Astrocyte (in vitro differentiated cells and primary cell): ENCODE measurements at places on chromosomes 3 and 15. TPM values are rescaled to one million over a fixed set of nuclear protein-coding genes. Genes with fewer than 3 reads are reported as not detected.

DNA sequence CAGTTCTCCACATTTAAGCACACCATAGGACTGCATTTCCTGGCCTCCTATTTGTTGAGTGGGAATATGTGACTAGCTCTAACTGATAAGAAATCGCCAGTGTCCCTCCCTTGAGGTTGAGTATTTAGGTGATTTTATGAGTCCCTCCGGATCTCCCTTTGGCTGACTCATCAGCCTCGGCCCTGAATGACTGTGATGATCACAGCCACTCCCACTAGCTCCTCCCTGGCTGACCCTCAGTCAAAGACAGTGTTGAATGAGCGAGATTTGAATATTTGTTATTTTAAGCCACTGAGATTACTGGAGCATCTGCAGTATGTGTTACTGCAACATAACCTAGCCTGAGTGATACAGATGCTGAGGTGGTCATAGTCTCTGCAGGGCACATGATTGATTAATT, 515.3 kb downstream of the EPHB1 start:
- H3K4me3 ChIP-seq, result no peak overlapping the region
- H3K27ac ChIP-seq, result no peak overlapping the region
- no peaks in the 10 kb centered on the region for H3K4me1 ChIP-seq

DNA sequence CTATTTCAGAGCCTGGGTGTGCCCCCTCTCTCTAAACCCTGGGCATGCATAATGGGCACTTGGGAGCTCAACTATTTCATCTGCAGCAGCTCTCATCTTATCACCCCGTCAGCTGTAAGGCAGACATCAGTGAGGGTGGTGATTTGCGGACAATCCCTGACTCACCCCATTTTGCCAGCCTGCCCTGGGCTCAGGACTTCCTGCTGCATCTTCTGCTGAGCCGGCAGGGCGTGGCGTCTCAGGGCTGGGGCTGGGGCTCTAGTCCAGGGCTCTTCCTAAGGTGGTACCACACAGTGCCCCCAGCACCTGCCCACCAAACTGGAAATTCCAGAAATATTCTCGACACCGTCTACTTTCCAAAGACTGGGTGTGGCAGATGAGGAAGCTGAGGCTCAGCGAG, 925 bp upstream of the PSTPIP1 start:
- no peak overlapping the region for H3K27ac ChIP-seq
- no peaks in the 10 kb centered on the region for H3K27me3 ChIP-seq
- DNase-seq, result no peak
- H3K36me3 ChIP-seq, result no peaks in the 10 kb centered on the region

GRCh38 chr15:43552986-43553385, 35.6 kb downstream of the MAP1A start:
- no peaks in the 10 kb centered on the region for H3K4me1 ChIP-seq
- no peak overlapping the region for H3K4me3 ChIP-seq
- H3K27ac ChIP-seq, result no peak overlapping the region
- DNase-seq, result no peak
- H3K27me3 ChIP-seq, result no peaks in the 10 kb centered on the region
- no peaks in the 10 kb centered on the region for H3K36me3 ChIP-seq

- no peak for DNase-seq
- no peaks in the 10 kb centered on the region for H3K27me3 ChIP-seq
- no peaks in the 10 kb centered on the region for H3K36me3 ChIP-seq
These were observed 17.0 kb downstream of the ACAP2 start for GRCh38 chr3:195425849-195426248.

DNA sequence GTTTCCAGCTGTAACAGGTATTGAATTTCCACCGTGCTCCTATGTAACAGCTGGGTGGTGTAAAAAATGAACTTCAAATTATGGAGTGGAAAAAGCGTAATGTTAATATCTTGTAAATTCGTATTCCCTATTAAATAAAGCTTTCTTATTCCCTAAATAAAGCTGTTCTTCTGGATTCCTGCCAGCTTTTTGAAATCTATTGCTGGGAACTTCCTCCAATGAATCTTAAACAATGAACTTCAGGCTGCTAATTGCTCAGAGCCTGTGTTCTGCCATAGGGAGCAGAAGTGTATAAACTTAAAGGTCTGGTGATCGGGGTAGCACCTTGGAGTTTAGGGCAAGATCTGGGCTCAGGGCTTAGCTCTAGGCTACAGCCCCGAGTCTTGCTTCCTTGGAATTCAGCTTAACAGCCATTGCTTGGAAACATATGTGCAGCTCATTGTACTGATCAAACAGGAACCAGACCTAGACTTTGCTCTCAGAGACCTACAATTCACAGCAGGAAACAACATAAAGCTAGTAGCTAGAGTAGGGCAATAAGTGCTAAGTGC, 1.4 kb downstream of the ARL14 start:
- H3K27ac ChIP-seq, result no peak overlapping the region
- no peak overlapping the region for H3K4me3 ChIP-seq
- H3K4me1 ChIP-seq, result peaks cover 15% of the 10 kb centered on the region
- H3K27me3 ChIP-seq, result no peaks in the 10 kb centered on the region
- H3K36me3 ChIP-seq, result no peaks in the 10 kb centered on the region
- no peak for DNase-seq

DNA sequence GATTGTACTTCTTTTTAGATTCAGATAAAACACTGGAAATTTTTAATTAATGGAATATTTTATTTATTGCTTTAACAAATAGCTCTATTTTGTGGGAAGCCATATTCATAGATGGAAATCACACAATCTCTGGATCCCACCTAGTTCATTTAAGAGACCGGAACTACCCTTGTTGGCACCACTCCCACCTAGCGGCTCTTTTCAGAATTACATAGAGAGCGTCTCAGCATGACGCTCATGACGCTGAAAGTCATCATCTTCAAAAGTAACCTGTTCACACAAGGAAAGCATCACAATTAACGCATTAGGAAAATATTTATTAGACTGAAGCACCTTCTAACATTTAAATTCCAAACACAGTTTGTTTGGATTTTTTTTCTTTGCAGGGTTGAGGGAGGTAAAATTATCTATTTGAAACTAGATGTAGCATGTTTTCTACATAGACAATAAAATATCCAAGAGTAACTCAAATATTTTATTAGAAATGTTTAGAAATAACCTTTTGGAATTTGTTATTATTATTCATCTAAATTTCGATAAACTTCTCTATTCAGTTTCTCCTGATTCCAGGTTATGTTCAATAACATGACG, 214.9 kb upstream of the ARRDC4 start:
- no peaks in the 10 kb centered on the region for H3K36me3 ChIP-seq
- no peaks in the 10 kb centered on the region for H3K27me3 ChIP-seq
- DNase-seq, result no peak
- no peaks in the 10 kb centered on the region for H3K4me1 ChIP-seq

- no peaks in the 10 kb centered on the region for H3K4me1 ChIP-seq
- H3K27me3 ChIP-seq, result peaks cover 11% of the 10 kb centered on the region
- H3K27ac ChIP-seq, result no peak overlapping the region
- DNase-seq, result no peak
- H3K4me3 ChIP-seq, result no peak overlapping the region
These were observed 11.9 kb downstream of the CFAP161 start for GRCh38 chr15:81146006-81146405.

- no peak for DNase-seq
- H3K36me3 ChIP-seq, result no peaks in the 10 kb centered on the region
- no peak overlapping the region for H3K4me3 ChIP-seq
These were observed 8.9 kb downstream of the SEMA5B start for GRCh38 chr3:123018683-123019082.

MST1R gene
- total RNA-seq, result 0.46 and 0.57 TPM in 2 replicates
